ENCODE measurements at places on chromosomes 5 and 9.

- DNase-seq: no peak
These were observed 76.6 kb upstream of the PAM start for GRCh38 chr5:102678267-102679058.

DNA sequence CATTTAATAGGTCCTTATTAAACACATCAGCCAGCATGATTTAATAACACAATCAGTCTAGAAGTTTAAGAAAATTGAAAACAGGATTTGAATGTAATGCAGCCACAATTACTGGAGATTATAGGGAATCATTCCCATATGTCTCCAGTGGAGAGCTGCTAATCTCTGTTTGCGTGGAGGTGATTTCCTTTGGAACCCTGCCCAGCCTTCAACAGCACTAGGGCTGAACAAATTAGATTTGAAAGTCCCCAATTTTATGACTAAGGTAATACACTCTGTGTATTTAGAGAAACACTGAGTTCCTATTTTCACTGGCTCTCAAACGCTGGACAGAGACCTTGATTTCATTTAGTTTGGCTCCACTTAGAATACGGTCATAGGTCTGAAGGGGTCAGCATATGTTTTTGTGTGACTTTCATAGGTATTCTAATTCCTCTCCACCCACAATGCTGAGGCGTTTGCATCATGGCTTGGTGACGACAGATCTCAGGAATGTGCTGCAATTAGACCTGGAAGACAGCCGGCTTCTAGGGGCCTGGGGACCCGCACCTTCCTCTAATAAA, 508.3 kb downstream of the EBF1 start:
- DNase-seq: no peak

- no peak for DNase-seq
These were observed 23.1 kb upstream of the TRPM3 start for GRCh38 chr9:71144495-71144894.

- DNase-seq: peak; percentile 17
These were observed 137.9 kb downstream of the MPDZ start for GRCh38 chr9:13141629-13142028.

GRCh38 chr5:118557251-118557661, 431.1 kb downstream of the DTWD2 start:
- no peak for DNase-seq

DNA sequence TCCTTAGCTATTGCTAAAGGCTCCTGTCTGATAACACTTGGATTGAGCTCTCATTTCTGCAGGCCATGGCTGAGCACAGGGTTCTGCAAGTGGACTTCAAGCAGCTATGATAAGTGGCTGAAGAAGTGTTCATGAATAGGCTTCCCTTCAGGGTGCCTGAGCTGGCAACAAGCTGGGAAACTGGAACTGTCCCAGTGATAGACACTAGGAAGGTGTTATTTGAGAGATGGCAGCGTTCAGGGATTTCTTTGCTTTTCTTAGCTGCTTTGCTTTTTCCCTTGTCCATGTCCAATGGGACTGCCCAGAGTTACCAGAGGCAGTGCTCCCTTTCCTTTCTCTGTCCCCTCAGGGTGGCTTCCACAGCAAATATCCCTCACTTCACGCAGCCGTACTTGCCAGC, 75.8 kb downstream of the INIP start:
- DNase-seq: no peak

All from SHP77 treated with DMSO at 0.1 percent for 48 hours (cell line).